ENCODE measurements at places on chromosomes 1 and 21.

GRCh38 chr1:204102029-204102611 is 29.2 kb downstream of the SOX13 start:
- no peak for DNase-seq

DNA sequence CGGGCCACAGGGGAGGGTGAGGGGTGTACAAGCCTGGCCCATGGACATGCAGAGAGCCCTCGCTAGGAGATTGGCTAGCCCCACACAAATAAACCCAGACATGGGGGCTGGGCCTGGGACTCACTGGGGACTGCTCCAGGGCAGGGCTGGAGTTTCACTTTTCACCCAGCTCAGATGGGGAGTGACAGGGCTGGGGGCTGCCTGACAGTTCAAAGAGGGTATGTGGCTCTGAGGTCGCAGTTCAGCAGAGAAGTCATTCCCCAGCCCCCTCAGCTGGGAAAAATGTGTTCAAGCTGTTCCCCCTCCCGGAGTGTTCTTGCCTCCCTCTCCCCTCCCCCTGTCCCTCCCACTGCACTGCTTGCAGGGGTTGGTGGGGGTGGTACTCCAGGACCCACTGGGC is 277.1 kb downstream of the TRABD2B start:
- no peak for DNase-seq

DNA sequence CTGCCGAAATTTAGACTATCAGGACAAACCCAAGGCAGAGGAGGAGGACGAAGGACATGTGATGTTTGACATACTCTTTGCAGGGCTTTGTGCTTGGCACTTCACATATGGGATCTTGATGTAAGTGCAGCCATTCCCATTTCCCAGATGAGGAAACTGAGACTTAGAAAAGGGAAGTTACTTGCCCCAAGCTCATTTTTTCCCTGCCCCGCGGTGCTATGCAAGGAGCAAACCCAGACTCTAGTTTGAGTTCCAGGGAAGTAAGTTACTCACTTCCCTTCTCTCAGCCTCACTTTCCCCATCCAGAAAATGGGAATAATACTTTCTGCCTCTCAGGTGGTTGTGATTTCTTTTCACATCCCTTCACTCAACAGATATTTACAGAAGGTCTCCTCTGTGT is 4.5 kb upstream of the FOXO6 start:
- DNase-seq = no peak

GRCh38 chr1:63611231-63611630 is 18.0 kb downstream of the PGM1 start:
- no peak for DNase-seq

GRCh38 chr1:159282118-159282517 is 20.0 kb upstream of the FCER1A start:
- DNase-seq = no peak

Data from activated CD4-positive, alpha-beta T cell treated with anti-CD3 and anti-CD28 coated beads, Interleukin-2, amount 50 U/mL, for 1 hour (primary cell).